Epithelial cell of esophagus (primary cell): ENCODE measurements at places on chromosomes 1 and 21.

- no peak for DNase-seq
These were observed 56.4 kb downstream of the MT1HL1 start for GRCh38 chr1:236947794-236948193.

DNA sequence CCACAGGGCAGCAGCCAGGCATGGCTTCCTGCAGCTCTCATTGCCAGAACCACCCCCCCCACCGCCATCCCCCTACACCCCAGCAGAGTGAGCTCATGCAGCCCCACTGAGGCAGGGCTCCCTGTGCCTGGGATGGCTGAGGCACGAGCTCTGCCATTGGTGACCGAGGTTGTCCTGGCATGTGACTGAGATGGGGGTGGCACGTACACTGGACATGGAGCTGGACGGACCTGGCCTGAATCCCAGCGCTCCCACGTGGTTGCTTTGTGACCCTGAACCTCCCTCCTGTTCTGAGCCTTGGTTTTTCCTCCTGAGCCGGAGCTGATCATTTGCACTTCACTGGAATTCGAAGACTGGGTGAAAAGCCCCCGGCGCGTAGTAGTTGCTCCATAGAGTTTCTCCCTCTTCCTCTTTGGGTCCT is 28.3 kb downstream of the ALPL start:
- no peak for DNase-seq

DNA sequence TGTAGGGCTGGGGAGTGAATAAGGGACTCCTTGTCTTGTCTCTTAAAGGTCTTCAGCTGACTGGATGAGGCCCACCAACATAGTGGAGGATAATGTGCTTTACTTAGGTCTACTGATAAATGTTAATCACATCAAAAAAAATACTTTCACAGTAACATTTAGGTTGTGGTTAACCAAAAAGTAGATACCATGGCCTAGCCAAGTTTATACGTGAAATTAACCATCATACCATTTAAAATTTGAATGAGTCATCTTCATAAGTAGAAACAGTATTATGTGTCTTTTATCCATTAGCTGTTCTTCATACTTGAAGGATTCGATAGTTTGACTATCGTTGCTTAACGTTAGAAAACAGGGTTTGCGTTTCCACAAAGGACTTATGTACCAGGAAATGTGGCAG is 80.9 kb downstream of the MTR start:
- no peak for DNase-seq

GRCh38 chr1:151907363-151908139 is 1.8 kb downstream of the THEM4 start:
- peak; percentile 20 for DNase-seq

DNA sequence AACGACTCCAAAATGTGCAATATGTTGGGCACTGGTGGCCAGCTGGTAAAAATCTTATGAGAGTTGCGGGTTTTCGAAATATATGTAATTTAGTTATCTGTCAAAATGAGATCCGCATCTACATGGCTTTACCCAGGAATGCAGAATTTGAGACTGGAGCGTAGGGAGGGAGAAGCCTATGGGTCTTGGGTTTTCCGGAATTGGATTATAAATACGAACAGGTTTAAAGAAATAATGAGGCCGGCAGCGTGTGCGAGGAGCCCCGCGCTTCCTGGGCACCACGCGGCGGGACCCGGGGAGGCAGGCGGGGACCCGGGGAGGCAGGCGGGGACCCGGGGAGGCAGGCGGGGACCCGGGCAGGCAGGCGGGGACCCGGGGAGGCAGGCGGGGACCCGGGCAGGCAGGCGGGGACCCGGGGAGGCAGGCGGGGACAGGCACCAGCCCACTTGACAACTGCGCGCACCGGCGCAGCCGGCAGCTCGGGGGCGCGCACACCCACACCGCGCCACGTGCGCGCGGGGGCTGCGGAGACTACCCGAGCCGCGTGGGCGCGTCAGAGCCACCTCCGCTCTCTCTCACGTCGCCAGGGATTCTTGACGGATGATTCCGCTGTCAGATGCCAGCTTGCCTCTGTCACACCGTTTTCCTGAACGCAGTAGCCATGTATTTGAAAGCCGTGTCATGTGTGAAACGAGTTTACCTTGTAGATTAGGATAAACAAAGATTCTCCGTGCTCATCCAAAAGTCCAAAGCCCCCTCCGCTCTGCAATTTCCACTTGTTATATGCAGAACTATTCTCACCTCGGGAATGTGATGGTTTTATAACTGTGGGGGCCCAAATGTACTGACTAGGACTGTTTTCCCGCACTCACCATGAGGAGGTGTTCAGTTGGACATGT is 54.3 kb upstream of the HNRNPU start:
- peak; percentile 24 for DNase-seq

- DNase-seq = no peak
These were observed 29.3 kb downstream of the XCL2 start for GRCh38 chr1:168514455-168514854.
